ENCODE measurements at places on chromosomes 6 and 20.
A peak's percentile ranks its signal among the peaks of the same experiment; 100 is the strongest.

GRCh38 chr6:119020597-119021561 lies 57.6 kb downstream of the FAM184A start:
- no peak for DNase-seq

DNA sequence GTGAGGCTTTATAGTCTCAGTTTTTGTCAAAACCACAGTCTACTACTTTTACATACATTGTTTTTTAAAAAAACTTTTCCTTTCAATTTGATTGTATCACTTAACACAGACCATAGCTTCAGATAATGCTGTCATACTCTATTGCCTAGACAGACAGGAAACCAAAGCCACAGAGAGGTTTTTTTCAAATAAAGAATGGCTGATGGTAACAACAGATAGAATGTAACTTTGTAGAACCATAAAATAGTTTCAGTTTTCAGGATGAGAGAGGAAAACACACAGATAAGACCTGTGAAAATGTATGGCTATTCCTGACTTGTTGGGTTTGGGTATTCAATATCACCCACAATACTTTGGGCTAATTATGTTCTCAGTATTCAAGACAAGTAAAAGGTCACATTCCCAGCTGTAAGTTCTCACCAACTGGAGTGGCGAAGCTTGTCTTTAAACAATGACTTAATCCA lies 94.0 kb downstream of the ADGRG6 start:
- DNase-seq: no peak

- DNase-seq: no peak
Observed at GRCh38 chr20:53925651-53926401, 144.6 kb downstream of the BCAS1 start.

- peak; percentile 27 for DNase-seq
Observed at GRCh38 chr6:112466373-112467151, 119.4 kb downstream of the RFPL4B start.

- DNase-seq: no peak
Observed at GRCh38 chr20:50093240-50093639, 19.7 kb downstream of the UBE2V1 start.

- peak; percentile 32 for DNase-seq
Observed at GRCh38 chr6:141265756-141266623, 866.7 kb upstream of the GJE1 start.

DNA sequence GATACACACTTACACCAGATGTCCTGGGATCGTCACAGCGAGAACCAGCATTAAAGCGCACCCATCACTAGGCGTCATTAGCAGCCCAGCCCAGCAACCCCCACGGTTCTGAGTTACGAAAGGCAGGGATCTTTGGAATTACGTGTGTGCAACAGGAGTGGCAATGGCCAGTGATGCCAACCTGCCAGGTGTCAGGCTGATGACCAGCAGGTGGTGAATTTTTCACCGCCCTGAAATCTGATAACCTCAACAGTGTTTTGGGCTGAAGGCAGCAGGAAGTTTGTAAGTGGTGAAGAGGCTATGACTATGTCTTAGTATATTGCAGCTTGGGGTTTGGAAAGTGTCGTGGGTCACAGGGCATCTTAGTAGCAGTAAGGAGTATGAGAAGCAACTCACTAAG lies 166.1 kb downstream of the TMEM242 start:
- DNase-seq: no peak

GRCh38 chr6:160004419-160005175 lies 35.7 kb downstream of the IGF2R start:
- no peak for DNase-seq

GRCh38 chr6:169977434-169978265 lies 226.2 kb downstream of the ERMARD start:
- no peak for DNase-seq

GRCh38 chr6:106574741-106575458 lies 54.4 kb downstream of the RTN4IP1 start:
- DNase-seq: peak; percentile 54

GRCh38 chr6:38805127-38805655 lies 90.1 kb downstream of the DNAH8 start:
- DNase-seq: no peak

- peak; percentile 42 for DNase-seq
Observed at GRCh38 chr6:63899550-63899949, 263.9 kb downstream of the PHF3 start.

DNA sequence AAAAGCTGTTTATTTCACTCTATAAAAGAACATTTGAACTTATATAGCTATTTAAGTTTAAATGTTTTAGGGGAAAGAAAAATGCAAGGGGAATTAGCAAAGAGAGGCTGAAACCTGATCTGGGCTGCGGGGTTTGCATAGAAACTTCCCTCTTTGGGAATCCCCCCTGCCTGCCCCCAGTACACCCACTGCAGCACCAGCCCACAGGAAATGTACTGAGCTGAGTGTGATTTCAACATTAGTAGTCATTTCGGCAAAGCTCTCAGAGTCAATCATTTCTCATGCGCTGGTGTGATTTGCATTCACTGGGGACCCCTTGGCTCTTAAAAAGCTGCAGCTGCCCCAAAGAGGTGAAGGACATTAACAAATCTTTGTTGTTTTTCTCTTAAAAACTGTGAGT lies 859.4 kb downstream of the MAFB start:
- DNase-seq: no peak

DNA sequence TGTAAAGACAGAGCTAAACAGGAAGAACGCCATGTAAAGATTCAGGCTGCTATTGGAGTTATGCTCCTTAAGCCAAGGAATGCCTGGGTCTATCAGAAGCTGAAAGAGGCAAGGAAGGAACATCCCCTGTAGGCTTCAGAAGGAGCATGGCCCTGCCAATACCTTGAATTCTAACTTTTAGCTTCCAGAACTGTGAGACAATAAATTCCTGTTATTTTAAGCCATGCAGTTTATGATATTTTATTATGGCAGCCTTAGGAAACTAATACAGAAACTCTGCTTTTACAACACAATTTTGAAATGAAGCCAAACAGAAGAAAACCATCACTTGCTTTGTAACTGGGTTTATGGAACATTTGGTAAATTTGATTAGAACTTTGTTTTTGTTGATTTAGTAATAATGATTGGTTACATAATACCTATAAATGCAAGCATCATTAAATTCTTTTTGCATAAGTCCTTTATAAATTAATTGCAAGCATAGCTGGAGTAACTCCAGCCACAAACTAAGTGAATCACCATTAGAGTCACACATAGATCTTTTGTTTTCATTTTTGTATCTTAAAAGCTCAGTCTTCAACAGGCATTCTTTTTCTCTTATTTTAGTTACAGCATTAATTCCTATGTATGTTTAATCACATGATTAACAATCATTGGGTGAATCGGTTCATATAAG lies 33.5 kb upstream of the TSPYL1 start:
- DNase-seq: no peak

DNA sequence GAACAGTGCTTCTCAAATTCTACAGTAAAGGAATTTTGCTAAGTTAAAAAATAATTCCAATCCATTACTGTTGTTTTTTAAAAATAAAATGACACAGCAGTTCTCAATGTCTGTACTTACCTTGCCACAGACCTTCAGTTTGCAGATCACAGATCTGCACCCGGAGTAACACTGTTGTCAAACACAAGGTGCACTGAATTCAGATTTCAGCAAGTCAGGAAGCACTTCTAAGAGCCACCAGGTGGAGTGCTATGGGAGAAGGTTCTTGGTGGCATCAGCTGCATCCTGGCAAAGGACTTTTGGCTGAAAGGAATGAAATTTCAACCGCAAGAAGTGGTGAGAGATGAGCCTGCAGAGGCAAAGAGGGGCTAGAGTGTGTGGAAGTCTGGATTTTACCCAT lies 17.4 kb downstream of the RSPH4A start:
- DNase-seq: peak; percentile 43

GRCh38 chr6:113073611-113074191 lies 726.6 kb downstream of the RFPL4B start:
- no peak for DNase-seq

GRCh38 chr20:20060234-20060998 lies 8.1 kb downstream of the CFAP61 start:
- DNase-seq: peak; percentile 26

- no peak for DNase-seq
Observed at GRCh38 chr6:7252390-7252789, 60.6 kb downstream of the SSR1 start.

GRCh38 chr6:1901556-1901955 lies 291.8 kb downstream of the FOXC1 start:
- DNase-seq: peak; percentile 49

GRCh38 chr6:78243519-78243918 lies 590.7 kb downstream of the MEI4 start:
- DNase-seq: peak; percentile 62

- DNase-seq: no peak
Observed at GRCh38 chr6:12422848-12423247, 132.7 kb downstream of the EDN1 start.

GRCh38 chr20:34420146-34420545 lies 57.1 kb downstream of the ITCH start:
- no peak for DNase-seq

- peak; percentile 4 for DNase-seq
Observed at GRCh38 chr20:60116128-60116909, 158.1 kb downstream of the CDH26 start.

GRCh38 chr6:154865291-154865690 lies 129.8 kb upstream of the TIAM2 start:
- no peak for DNase-seq

DNA sequence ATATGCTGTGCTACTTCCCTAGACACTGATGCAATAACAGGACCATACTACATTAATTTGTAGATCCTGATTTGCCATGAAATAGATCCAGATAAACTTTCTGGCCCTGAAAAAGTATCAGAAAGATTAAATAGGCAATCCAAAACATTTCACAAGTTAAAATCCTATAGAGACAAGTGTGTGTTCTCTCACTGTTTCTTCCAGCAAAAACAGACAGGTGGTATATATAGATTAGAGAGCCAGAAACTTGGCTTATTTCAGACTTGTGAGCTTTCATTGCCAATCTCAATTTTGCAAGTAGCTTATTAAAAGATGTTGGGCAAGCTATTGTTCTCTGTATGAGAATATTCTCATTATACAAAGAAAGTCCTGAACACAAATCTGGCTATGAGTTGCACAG lies 289.1 kb upstream of the MANEA start:
- DNase-seq: no peak

DNA sequence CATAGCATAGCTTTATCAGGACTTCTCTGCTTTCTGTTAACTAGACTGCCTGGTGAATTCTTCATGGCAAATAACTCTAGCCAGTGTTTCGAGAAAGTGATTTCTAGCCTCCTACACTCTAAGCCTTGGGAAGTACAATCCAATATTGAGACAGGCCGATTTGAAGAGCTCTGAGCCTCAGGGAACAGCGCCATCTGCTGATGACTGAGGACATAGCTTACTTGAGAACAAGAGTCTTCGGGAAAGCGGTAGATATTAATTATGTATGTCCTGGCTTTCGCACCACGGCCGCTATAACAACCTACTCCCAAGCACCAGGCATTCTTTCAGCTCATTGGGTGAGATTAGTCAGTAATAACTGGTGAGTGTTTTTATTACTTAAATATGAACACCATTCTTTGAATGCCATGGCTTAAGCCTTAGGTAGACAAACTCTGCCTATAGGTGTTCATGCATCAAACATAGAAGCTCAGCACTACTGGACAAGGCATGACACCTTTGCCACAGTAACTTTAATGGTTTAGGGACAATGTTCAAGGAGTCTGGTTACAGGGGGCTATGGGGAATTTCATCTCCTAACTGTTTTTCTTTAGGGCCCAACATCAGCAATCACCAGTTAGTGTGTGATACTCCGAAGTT lies 518.6 kb downstream of the BMP2 start:
- DNase-seq: peak; percentile 85

- DNase-seq: no peak
Observed at GRCh38 chr20:17859002-17859615, 109.5 kb downstream of the SNX5 start.

- DNase-seq: no peak
Observed at GRCh38 chr20:37584238-37584807, 56.6 kb upstream of the BLCAP start.

DNA sequence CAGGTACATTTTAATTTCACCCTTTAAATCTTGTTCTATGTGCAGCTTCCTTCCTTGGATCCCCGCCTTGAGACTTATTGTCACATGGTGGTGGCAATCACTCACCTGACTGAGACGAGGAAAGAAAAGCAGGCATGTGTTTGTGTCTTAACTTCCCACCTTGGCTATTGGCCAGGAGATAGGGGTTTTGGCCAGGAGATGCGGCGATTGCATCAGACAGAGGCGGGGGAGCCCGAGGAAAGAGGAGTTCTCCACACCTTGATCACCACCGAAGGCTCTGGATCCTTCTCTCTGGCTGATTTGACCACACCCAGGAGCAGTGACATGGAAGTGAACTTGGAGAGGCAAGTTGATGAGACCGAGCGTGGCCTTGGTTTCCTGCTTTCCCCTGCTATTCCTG lies 49.7 kb upstream of the EYA2 start:
- no peak for DNase-seq

- DNase-seq: no peak
Observed at GRCh38 chr20:54620611-54621010, 145.2 kb downstream of the DOK5 start.

- no peak for DNase-seq
Observed at GRCh38 chr20:6295867-6296256, 173.0 kb upstream of the FERMT1 start.

DNA sequence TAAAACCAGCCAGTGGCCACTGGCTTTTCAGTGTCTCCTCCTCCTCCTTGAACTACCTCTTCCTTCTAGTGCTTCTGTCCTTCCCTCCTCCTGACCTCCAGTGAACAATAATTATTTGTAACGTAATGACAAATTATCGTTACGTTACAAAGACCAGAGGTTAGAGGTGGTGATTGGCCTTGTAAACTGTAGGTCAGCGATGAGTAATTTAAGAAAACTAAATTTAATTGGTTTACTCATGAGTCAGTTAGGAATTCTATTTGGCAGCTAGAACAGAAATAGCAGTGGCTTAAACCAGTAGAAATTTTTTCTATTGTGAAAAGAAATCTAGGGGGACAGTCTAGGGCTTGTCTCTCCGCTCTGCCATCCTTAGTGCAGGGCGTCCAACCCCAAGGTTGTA lies 38.8 kb downstream of the PPARD start:
- no peak for DNase-seq

- DNase-seq: peak; percentile 0
Observed at GRCh38 chr6:6131492-6132109, 124.9 kb upstream of the NRN1 start.

DNA sequence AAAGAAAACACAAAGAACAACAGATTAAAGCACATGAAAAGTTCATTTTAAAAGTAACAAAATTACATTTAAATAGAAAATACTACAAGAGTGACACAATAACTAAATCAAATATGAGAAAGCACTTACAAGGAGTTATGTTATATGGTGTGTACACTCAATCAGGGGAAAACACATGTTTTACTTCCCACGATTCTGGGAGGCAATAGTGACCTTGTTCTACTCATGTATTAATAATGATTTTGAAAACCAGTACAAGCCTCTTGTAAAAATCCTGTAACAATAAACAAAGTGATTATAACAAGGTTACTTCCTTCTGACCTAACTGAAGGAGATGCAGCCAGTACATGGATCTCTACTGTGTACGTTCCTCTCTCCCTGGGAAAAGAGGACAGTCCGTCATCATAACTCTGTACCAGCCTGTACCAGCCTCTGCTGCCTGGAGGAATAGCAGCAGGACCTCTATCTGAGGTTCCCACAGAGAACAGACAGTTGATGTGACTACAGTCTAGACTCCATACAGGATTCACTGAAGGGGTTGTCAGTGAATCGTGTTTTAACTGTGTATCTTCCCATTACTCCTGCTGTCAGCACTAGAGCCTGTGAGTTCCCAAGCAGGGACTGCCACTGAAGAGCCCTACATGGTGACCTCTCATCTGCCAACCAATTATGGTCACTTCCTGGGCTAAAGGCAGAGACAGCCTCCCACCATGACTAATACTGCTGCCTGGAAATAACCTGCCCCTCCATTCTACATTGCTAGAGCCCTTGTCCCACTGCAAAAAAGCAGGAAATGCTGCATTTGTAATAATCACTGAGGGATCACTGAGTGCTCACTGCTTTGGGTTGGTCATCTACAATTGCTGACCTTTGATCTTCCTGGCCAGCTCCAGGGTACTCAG lies 149.7 kb downstream of the KIF16B start:
- DNase-seq: peak; percentile 12

All from RKO (cell line).